ENCODE measurements at places on chromosomes 5 and 9.

DNA sequence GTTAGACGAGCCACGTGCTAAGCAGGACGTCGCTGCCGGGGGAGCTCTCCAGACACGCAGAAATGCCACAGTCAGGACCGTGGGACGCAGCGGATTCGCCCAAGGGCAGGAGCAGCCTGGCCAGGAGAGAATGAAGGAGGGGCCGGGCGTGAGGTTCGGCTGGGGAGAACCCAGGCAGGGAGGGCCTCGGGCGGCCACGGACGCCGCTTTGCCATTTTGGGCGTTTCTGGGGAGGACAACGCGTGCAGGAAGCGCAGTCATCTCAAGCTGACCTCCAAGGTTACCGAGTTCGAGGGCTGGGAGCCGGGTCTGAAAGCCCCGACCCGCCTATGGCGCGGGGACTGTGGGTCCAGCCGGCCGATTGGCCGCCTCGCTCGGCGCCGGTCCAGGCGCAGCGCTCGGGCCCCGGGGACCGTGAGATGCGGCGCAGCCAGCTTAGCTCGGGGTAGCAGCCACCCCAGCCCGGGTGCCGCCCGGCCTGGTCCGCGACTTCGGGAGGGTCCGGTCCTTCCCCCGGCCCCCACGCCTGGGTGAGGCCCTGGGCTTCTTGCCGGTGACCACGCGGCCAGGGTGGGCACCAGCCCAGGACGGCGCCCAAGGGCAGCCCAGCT, 760 bp upstream of the MAN1B1 start:
- DNase-seq = peak; percentile 30

- DNase-seq = no peak
Measured at GRCh38 chr9:86925686-86926085, 21.6 kb downstream of the GAS1 start.

- DNase-seq = no peak
Measured at GRCh38 chr5:31192442-31192841, 1.0 kb upstream of the CDH6 start.

DNA sequence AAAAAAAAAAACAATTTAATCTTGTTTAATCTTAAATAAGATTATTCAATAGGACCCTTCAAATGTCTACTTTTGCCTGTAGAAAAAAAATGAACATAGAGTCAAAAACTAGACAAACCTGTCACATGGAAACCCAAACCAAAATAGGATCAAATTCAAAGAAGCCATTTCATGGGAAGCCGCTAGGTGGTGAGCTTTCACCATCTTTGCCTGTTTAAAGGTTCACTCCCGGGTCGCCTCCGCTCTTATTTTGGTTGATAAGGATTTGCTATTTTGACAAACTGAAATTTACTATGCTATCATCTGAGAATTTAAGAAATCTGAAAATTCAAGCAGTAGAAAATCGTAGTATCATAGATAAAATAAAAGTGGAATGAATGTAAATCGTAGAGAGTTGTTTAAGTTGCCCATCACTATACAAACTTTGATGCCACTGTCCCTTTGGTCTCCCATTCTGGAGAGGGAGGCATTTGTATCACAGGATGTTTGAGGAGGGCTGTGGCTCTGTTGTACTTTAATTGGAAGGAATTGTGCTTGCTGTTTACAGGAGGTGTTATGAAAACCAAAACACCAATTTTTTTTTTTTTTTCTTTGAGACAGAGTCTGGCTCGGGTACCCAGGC, 43.5 kb upstream of the DNAH5 start:
- peak; percentile 86 for DNase-seq

DNA sequence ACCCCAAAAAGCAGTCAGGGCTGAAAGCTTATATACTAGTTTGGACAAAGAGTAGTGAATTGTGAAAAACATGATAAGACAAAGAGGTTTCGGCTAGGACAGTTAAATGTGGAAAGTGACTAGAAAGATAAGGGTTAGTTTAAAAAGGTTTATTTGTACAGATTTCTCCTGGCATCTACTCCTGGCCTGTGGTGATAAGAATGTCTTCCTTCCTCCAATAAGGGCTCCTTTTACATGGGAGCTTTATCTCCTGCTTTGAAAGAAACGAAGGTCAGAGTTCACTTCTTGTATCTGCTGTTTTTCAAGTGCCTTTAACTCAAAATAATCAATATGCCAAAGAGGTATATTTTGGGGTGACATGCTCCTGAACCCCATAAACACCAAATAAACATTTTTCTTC, 776.1 kb upstream of the COX7C start:
- no peak for DNase-seq

GRCh38 chr9:124343533-124344290, 71.5 kb downstream of the PSMB7 start:
- peak; percentile 49 for DNase-seq

DNA sequence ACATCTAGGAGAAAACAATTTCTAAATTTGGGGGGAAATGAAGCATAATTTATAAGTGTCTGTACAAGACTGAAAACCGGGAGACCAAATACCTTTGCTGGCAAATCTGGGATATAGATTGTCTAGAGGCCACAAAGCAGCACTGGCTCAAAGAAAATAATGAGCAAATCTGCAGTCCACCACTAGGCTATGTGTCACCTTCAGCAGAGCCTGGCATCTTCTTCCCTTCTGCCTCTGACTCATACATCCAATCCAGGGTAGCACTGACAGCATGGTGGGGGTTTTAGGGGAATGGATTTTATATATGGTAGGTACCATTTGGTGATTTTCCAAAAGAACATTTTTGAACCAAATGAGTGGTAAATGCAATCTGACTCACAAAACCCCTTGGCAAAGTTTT, 12.8 kb downstream of the FAM81B start:
- DNase-seq = no peak

- DNase-seq = no peak
Measured at GRCh38 chr5:172775326-172776234, 4.6 kb upstream of the DUSP1 start.

DNA sequence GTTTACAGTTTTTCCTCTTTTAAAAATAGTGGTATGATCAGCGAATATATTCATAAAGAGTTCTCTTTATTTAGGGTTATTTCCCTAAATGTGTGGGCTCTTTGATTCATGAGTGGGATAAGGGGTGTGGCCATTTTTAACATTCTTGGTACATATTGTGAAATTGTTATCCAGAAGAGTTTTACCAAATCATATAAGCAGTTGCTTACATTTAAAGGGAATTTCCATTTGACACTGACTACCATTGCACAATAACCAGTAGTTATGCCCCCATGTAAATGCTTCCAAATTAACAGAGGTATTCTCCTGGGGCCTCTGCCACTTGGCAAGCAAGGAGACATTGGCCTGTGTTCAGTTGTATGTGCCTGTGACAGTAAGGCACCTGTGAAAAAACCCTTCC, 27.2 kb downstream of the SLC25A48 start:
- DNase-seq = no peak

DNA sequence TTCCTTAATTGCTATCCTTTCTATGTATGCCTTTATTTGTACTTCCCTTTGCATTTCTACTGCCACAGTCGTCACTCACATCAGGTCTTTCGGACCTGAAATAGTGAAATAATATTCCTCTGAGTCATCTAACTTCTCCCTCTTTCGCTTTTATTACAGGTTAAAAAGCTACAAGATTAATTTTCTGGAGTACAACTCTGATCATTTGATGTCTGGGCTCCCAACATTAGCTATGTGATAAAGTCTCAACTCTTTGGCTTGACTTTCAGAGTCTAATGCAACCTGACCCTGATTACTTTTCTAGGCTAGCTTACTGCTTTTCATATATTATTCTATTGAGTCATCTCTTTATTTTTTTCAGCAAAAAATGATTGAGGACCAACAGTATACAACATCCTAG, 638.8 kb upstream of the WWC1 start:
- no peak for DNase-seq

DNA sequence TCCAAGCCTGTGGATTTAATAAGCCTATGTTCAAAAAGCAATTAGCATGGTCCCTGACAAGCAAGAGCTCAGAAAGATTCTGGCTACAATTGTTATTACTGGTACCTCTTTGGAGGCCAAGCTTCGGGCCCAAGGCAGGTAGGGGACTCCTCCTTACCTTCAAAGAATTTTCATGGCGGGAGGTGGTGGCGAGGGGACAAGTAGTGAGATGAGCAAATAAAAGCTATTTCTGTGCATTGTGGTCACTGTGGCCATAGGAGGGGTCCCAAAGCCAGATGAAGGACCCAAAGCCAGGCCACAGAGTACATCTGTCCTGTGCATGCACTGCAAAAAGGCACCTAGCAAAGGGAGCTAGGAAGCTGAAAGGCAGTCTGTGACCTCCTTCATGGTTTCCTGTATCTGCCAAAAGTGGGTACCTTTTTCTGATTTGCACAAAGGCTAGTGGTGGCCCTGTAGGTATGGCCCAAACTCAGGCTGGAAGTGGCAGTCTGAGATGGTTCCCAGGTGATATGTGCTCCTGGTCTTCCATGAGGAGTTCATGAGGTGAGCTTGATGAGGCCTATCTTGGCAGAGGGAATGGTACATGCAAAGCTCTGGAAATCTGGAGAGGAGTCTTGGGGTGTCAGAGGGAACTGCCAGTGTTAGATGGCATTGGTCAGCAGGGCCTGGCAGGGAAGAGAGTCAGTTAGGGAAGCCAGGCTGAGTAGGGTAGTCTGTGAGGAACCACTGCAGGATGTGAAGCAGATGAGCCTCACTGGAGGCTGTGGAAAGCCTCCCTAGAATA, 3.3 kb upstream of the CXXC5 start:
- no peak for DNase-seq

DNA sequence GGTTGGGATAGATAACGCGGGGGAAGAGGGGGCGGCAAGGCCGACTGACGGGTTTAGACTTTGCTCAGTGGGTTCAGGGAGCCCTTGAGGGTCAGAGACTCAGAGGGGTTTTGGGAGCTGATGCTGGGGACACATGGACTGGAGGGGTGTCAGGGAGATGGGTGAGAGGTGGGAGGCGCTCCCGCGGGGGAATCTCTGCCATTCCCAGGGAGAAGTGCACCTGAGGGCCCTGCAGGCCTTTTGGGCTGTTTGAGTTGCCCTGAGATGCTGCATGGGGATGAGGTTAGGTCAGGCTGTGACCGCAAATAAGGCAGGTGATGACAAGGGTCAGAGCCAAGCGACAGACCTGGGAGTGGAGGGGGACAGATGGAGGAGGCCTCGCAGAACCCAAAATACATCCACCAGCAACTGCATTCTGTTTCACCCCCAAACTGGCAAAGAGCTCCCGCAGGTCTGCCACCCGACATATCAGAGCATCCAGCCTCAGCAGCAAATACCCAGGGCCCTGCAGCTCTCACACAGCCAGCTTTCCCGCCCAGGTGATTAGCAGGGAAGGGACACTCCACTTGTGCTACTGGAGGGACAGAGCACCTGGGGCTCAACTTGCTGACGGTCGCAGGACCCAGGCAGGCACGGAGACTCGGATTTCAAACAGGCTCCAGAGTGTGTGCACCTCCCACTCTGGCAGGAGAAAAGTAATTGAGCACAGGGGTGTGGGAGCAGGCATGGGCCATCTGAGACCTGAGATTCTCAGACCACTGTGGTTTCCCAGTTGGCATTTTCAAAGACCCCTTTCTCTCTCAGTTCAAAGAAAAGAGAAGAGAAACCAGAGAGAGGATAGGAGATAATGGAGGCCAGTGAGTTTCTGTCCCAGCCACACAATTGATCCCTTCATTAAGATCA, 26.4 kb downstream of the TMOD1 start:
- DNase-seq = peak; percentile 14

- DNase-seq = peak; percentile 31
Measured at GRCh38 chr5:142866563-142867275, 96.5 kb downstream of the ARHGAP26 start.

DNA sequence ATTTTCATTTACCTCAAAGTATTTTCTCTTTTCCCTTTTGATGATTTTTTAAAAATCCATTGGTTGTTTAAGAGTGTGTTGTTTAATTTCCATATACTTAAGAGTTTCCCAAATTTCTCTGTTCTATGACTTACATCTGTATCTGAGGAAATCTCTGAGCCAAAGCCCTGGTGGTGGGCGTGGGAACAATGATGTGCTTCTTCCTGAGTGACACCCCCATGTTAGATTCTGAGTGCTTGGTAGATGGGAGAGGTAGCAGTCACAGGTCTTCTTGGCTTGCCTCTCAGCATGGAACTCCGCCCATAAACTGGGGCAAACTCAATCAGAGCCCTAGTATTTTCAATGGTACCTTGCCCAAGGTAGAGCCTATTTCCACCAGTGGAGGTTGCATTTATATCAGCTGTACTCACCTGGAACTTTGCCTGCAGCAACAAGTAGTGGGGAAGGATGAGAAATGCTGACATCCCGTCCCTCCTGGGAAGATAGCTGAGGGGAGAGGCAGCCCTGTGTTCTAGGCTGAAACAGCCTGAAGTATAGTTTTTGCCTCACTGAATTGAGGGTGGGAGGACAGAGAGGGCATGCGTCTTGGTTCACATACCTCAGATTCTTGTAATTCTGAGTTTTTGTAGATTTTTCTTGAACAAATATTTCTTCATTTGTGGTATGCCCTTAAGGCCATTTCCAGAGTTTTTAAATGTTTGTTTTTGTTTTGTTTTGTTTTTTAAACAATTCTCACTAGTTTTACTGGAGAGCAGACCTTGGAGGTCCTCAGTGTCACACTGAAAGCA, 26.4 kb downstream of the C9orf43 start:
- no peak for DNase-seq

DNA sequence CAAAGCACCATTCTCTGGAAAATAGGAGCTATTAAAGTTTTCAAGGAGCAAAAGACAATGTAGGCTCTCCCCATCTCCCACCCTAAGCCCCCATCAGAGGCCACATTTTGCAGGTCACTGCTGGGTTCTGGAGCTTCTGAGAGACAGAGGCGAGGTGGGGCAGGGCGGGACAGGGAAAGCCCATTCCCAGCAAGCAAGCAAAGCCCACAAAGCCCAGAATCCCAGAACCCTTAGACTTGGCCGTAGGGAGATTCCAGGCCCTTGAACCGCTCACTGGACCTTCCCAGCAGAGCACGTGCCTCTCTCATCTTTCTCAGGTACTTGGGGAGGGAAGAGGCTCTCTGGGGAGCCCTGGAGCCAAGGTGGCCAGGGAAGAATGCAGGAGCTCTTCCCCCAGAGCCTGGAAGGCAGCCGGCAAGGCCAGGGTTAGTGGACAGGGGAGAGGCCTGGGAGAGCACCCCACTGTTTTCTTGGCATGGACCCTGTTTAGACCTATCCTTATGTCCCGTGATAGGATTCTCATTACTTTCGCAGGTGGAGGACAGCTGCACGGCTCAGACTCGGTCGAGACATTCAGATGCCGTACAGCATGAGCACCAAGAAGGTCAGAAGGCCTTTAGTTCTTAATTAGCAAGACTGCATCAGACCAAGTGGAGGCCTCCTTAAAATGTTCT, 52.4 kb downstream of the ZNF354C start:
- no peak for DNase-seq

GRCh38 chr9:847505-847904, 6.0 kb downstream of the DMRT1 start:
- DNase-seq = no peak

DNA sequence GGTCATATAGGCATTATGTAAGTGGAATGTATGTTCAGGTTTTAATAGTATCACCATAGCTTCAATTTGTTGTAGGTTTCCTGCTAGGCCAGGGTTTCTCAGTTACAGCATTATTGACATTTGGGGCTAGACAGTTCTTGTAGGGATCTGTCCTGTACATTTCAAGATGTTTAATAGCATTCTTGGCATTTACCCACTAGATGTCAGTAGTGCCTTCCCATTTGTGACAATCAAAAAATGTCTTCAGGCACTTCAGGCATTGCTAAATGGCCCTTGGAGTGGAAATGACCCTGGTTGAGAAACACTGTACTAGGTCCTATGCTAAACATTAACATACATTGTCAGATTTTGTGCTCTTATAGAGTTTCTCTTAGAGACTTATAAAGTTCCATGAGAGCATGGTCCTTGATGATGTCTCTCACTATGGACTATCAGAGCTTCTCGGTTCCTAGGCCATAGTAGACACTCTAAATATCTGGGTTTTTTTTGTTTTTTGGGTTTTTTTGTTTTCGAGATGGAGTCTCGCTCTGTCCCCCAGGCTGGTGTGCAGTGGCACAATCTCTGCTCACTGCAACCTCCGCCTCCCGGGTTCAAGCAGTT, 1.4 kb downstream of the KIF20A start:
- DNase-seq = peak; percentile 56
